T-helper 17 cell (primary cell): ENCODE measurements at places on chromosomes 5 and 9. TPM values are rescaled to one million over a fixed set of nuclear protein-coding genes. Genes with fewer than 3 reads are reported as not detected.

DNA sequence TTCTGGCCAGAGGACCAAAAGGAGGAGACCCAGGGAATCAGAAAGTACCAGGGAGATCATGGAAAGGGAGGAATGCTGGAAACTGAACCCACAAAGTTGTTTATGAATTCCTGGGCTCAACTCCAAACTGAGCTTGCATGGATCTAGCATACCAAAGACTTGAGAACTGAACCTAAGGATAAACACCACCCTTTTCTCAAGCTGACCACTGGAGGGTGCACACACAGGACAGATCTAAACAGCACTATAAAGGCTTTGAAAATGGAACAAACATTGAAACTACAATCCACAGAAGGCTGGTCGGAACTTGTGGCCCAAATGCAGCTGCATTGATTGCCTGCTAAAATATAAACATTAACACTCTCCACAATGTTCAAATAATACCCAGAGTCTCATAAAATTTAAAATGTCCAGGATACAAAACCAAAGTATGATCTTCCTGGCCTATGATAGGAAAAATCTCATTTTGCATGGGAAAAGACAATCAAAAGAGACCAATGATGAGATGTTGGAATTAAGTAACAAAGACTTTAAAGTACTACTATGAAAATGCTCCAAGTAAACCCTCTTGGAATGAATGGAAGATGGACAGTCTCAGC is 15.6 kb upstream of the IRF1 start:
- no peak overlapping the region for H3K27ac ChIP-seq
- peaks cover 4% of the 10 kb centered on the region for H3K4me1 ChIP-seq
- peaks cover 4% of the 10 kb centered on the region for H3K36me3 ChIP-seq
- DNase-seq: no peak

GRCh38 chr9:69678843-69679538 is 6.8 kb upstream of the APBA1 start:
- no peak for DNase-seq
- peaks cover 27% of the 10 kb centered on the region for H3K27me3 ChIP-seq
- peaks cover 6% of the 10 kb centered on the region for H3K4me1 ChIP-seq
- no peaks in the 10 kb centered on the region for H3K36me3 ChIP-seq
- H3K27ac ChIP-seq: no peak overlapping the region

DNA sequence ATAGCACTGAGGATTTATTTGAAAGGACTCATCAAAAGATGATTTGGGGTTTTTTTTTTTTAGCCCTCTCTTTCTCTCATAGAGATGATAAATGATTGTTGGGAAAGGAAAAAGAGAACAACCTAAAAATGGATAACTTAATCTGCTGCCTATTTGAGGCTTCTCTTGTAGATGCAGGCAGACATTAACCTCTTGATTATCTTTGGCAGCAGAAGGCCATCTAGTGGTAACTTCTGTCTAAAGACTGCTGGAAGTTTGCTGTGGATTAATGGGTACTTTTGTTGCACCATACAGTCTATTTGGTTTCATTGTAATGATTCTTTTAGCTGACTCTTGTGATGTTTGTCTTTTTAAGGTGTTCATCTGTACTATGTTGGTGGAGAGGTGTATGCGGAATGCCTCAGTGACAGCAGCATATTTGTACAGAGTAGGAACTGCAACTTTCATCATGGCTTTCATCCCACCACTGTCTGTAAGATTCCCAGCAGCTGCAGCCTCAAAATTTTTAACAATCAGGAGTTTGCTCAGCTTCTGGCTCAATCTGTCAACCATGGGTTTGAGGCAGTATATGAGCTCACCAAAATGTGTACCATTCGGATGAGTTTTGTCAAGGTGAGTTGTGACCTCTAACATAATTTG is 18.8 kb downstream of the SMIM32 start:
- peaks cover 10% of the 10 kb centered on the region for H3K36me3 ChIP-seq
- no peaks in the 10 kb centered on the region for H3K27me3 ChIP-seq
- no peaks in the 10 kb centered on the region for H3K4me1 ChIP-seq
- no peak overlapping the region for H3K27ac ChIP-seq
- H3K4me3 ChIP-seq: no peak overlapping the region
- no peak for DNase-seq

DNA sequence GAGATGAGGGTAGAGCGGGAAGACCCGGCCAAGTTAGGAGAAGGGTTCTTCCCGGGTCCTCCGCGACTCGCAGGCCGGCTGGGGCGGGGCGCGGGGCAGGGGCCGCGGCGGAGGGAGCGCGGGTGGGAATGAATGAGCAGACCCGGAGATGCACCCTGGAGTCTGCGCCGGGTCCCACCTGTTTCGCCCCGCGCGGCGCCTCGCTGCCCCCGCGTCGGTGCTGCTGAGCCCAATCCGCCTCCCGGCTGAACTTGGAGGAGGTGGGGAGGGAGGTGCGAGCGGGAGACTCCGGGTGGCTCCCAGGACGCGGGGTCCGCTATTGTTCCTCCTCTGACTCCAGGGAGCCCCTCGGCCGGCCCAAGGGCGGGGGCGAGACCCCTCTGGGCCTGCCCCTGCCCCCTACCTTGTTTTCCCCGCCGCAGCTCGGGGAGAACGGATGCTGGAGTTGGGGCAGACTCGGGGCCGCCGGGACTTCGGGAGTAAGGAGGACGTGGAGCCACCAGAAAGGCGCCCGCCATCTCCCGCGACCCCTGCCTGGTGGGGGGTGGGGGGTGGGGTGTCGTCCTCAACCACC is 659 bp downstream of the RAI14 start:
- H3K36me3 ChIP-seq: peaks cover 3% of the 10 kb centered on the region
- no peak overlapping the region for H3K27ac ChIP-seq
- H3K4me1 ChIP-seq: peaks cover 24% of the 10 kb centered on the region
- DNase-seq: no peak

- H3K4me3 ChIP-seq: no peak overlapping the region
- DNase-seq: no peak
- H3K36me3 ChIP-seq: no peaks in the 10 kb centered on the region
- peaks cover 13% of the 10 kb centered on the region for H3K4me1 ChIP-seq
- peaks cover 25% of the 10 kb centered on the region for H3K27me3 ChIP-seq
- no peak overlapping the region for H3K27ac ChIP-seq
Measured at GRCh38 chr5:136242136-136242535, 49.2 kb upstream of the SMIM32 start.

GRCh38 chr5:154648706-154649105 is 106.5 kb upstream of the LARP1 start:
- H3K27ac ChIP-seq: no peak overlapping the region
- no peak overlapping the region for H3K4me3 ChIP-seq
- DNase-seq: no peak
- peaks cover 19% of the 10 kb centered on the region for H3K27me3 ChIP-seq
- peaks cover 10% of the 10 kb centered on the region for H3K4me1 ChIP-seq

GRCh38 chr9:35313460-35313859 is 151.7 kb downstream of the UNC13B start:
- H3K36me3 ChIP-seq: no peaks in the 10 kb centered on the region
- no peaks in the 10 kb centered on the region for H3K4me1 ChIP-seq
- H3K27me3 ChIP-seq: peaks cover 7% of the 10 kb centered on the region
- no peak for DNase-seq
- no peak overlapping the region for H3K4me3 ChIP-seq
- no peak overlapping the region for H3K27ac ChIP-seq

DNA sequence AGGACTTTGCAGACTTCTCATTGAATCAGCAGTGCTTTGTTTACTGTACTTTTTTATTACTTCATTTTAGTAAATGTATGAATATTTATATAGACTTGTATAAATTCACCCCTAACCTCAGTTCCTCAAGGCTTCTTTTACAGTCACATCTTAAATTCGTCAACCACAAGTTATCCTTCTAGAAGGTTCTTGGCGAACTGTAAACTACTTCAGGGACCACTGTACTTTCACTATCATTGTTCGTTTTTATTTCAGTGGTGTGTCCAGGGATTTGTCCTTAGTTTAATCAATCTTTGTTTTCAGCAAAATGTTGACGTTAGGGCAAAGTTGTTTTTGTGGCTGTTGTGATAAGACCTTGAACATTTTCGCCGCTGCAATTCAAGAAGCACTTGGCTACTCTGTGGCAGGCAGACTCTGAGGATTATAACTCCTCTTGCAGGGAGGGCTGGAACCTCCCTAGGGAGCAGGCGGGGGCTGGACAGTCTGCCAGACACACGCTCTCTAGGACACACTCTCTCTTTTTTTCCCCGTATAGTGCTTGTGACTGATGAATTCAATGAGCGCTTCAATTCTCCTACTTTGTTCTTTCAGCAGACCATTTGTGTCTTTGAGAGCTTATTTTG is 252.8 kb downstream of the FBXL7 start:
- no peak overlapping the region for H3K27ac ChIP-seq
- H3K4me3 ChIP-seq: no peak overlapping the region
- H3K4me1 ChIP-seq: no peaks in the 10 kb centered on the region
- no peaks in the 10 kb centered on the region for H3K36me3 ChIP-seq
- H3K27me3 ChIP-seq: no peaks in the 10 kb centered on the region
- DNase-seq: no peak

TEK gene
- total RNA-seq: not detected

HTR1A gene
- total RNA-seq: not detected

CKMT2 gene
- total RNA-seq: not detected
